Transverse colon (tissue), 4 donors: ENCODE measurements at places on chromosomes 5 and 9. TPM values are rescaled to one million over a fixed set of nuclear protein-coding genes. Genes with fewer than 3 reads are reported as not detected.

Gene PDE6A
- 1.5 TPM for total RNA-seq

GRCh38 chr9:26462751-26463150, 429.9 kb downstream of the CAAP1 start:
- no peak for DNase-seq

- DNase-seq = peak; percentile 69
Observed at GRCh38 chr9:76818271-76818670, 54.0 kb downstream of the PCA3 start.

- no peak for DNase-seq
Observed at GRCh38 chr9:99016681-99017387, 73.1 kb downstream of the COL15A1 start.

DNA sequence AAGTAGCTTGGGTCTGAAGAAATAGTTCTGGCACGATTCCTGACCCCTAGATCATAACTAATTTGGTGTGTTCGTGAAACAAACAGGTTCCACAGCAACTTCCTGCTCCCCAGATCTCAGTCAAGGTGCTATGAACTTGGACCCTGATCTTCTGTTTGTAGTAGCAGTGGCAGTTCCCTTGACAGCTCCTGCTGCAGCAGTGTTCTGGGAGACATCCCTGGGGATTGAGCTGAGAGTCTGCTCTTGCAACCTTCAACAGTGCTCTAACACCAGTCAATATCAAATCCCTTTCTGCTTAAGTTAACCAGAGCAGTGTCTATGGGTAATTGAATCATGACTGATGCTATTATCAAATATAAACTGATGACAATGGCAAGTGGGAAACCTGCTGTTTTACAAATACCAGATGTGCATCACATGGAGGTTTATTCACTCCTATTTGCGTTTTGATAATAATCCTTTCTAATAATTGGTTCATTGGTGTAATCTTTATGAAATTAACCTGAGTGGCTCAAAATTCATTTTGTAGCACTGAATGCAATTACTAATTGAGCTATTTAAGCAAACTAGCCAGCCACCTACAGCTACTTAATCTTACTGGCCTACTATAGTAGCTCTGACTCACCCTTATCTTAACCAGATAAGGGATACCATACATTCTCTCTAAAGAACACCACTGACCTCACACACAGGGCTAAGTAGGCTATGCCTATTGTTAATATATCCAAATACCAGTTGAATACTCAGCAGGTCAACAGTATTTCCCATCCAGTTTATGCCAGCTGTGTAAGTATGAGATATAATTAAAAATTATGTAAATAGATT, 21.9 kb downstream of the KDM4C start:
- DNase-seq = peak; percentile 13

Gene CFAP77
- not detected for total RNA-seq

- DNase-seq = no peak
Observed at GRCh38 chr5:33816791-33817190, 75.0 kb downstream of the ADAMTS12 start.

Gene MSMP
- total RNA-seq = not detected

DNA sequence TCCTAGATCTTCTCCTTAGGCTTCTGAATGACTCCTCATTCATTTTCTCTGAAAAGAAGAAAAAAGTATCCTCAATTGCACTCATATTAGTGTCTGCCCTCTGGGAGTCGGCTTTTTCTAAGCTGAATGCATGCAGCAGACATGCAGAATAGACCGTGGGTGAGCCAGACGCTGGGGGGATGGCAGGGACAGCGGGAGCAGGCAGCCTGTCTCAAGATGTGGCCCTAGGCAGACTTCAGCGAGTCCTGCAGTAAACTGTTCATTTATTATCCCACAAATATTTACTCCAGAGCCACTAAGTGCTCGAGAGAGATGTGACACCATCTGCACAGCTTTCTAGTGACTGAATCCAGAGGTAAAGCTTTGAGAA, 164.9 kb upstream of the RAI14 start:
- DNase-seq = no peak

GRCh38 chr5:58946230-58946629, 363.4 kb downstream of the RAB3C start:
- DNase-seq = no peak

- no peak for DNase-seq
Observed at GRCh38 chr5:10262995-10263394, 12.9 kb downstream of the CCT5 start.
